ENCODE measurements at places on chromosomes 4 and X.

- DNase-seq = no peak
Observed at GRCh38 chr4:93743022-93743421, 85.5 kb upstream of the ATOH1 start.

DNA sequence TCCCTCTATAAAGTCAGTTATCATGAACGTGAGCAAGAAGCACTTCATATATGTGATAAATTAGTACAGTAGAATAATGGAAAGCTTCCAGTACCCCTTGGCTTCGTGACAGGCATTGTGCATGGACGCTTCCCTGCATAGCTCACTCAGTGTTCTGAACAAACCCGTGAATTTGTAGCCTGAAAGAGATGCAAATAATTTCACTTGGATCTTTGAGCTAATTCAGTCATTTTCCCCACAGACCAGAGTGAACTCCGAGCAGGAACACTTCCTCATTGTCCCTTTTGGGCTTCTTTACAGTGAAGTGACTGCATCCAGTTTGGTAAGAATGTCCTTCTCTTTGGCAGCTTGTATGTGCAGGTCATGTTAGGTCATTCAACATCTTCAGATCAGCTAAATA lies 50.1 kb downstream of the ADD1 start:
- DNase-seq = no peak

DNA sequence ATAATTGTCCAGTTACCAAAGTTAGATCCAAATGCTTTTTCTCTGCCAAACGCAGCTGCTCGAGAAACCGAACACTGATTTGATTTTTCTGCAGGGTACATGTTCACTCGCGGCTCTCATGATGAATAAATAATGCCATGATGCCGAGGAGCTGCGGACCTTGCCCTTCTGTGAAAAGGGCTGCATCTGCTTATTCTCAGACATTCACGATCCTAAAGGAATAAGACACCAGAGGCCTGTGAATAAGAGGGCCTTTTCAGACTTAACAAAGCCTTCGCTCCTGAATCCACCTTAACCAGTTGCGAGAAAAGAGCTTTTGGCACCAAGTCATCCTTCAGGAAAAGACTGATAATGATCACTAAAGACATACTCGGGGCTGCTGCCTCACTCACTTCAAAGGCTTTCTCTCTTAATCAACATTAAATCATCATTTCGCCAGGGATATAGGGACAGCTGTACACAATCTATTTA lies 147.5 kb downstream of the FBXO8 start:
- peak; percentile 49 for DNase-seq

- DNase-seq = no peak
Observed at GRCh38 chrX:70038515-70038914, 11.2 kb downstream of the AWAT2 start.

DNA sequence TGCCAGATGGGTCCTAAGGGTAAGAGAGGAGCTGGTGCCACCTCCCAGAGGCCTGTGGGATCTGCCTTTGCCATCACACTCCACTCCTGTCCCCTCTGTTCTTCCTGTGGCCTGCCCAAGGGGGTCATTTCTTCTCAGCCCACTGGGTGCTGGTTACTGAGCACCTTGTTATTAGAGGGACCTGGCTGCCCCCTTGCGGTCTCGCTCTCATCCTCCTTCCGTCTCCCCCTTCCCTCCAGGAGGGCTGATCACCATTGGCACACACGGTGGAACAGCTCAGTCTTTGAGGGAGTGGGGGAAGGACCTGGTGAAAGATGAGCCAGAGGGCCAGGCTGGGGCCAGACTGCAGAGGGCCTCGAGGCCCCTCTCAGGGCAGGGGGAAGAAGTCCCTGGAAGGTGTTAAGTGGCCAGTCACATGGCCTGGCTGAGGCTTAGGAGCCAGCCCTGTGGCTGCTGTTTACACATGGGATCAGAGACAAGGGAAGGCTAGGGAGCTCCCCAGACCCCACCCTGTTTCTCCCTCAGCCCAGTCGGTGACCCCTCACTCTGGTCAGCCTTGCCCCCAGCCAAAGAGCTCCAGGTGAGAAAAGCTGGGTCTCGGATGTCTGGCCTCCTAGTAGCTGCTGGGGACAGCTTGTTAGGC lies 68.1 kb downstream of the MTMR1 start:
- DNase-seq = no peak
